NCI-H1436 (cell line): ENCODE measurements at places on chromosomes 4 and X.

DNA sequence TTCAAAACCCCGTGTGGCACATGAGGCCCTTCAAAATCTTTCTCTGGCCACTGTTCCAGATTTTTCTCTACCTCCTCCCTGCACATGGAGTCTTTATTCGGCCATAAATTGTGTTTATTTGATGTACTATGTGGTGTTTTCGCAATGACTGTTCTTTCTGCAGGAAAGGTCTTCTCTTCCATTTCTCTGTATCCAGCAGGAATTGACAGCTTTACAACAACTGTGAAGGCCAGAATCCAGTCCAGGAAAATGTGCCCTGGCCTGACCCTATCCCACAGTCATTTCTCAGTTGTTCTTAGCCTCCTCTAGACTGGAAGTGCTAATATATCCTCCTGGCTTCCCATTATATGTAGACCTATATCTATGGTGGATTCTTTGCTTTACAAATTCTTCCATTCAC, 191.4 kb downstream of the COL25A1 start:
- no peak for DNase-seq

GRCh38 chr4:33470805-33471204, 2750.6 kb downstream of the PCDH7 start:
- no peak for DNase-seq

- no peak for DNase-seq
Observed at GRCh38 chr4:169226565-169226964, 44.2 kb downstream of the SH3RF1 start.

- DNase-seq, result no peak
Observed at GRCh38 chr4:80029364-80029763, 43.7 kb downstream of the ANTXR2 start.

DNA sequence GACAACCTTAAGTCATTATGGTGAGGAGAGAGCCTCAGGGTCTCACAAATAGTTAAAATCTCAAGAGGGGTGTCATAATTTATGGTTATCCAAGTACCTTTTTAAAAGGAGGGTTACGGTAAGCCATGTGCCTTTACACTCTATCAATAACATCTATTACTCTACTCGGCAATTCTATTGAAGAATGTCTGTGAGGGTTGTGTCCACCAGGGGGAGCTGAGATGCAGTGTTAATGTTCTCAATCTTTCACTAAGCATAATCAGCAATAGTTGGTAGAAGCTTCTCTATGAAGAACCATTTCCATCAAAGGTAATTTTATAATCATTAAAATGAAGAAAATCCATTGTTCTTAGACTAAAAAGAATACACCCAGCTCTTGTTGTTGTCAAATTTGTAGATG, 457.4 kb downstream of the CENPC start:
- no peak for DNase-seq

DNA sequence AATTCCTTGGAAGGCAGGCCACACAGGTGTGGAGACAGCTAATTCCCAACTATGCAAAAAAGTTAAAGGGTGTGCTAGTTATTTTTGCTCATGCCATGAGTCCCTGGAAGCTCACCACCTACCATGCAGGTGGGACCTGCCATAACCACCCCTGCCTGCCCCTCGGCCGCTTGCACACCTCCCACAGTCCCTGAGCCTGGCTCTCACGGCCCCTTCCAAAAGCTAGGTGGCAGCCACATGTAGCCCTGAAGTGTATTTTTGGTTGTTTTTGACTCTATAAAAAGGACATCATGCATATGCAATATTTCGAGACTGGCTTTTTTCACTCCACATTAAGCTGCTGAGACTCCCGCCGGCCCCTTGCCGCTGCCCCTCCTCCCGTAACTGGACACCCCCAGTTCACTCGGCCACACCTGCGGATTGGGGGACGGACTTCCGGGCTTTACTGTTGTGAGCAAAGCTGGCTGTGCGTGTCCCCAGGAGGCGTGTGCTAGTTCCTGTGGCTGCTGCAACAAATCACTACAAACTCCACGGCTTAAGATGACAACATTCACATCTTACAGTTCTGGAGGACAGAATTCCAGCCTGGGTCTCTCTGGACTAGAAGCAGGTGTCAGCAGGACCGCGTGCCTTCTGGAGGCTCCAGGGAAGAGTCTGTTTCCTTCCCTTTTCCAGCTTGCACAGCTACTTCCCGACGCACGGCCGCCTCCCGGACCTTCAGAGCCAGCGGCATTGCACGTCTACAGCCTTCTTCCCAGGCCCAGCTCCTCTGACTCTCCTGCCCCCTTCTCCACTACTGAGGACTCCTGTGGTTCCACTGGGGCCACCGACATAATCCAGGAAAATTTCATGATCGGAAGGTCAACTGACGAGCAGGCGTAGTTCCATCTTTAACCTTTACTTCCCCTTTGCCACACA, 24.8 kb downstream of the ZFYVE28 start:
- no peak for DNase-seq

DNA sequence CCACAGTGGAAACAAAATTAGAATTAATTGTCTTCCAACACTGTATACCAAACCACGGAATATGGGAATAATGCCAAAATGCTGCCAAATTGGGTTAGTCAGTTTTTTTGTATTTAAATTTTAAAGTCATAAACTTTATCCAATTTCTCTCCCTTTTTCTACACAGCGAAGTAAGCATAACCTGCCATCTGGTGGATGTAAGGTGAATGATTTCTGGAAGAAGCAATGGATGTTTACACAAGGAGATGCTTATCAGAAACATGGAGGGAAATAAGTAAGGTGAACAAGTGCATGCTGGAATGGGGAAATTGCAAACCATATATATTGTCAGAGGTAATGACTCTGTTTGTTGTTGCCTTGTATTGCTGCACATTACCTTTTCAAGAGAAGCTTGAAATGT, 691.9 kb downstream of the TECRL start:
- no peak for DNase-seq

DNA sequence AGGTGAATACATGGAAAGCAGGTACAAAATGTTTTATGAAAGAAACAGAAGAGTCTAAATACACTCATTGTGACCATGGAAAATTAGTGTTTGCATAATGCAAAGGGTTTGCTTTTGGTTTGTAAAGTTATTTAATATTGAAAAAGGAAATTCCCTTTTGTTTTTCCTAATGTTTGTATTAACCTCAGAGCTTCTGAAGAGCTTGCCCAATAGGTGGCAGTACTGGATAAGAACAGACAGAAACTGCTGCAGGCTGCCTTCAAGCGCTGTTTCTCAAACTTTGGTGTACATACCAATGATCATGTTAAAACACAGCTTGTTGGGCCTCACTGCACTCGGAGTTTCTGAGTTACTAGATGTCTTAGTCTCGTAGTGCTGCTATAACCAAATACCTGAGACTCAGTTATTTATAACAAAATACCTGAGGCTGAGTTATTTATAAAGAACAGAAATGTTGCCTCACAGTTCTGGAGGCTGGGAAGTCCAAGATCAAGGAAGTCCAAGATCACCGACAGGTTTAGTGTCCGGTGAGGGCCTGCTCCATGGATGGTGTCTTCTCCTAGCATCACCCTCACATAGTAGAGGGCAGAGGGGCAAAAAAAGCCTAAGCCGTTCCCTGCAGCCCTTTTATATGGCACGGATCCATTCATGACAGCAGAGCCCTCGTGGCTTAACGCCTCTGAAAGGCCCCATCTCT, 54.2 kb downstream of the SUPT20HL2 start:
- peak; percentile 23 for DNase-seq

- no peak for DNase-seq
Observed at GRCh38 chr4:80420638-80421037, 85.1 kb downstream of the CFAP299 start.

DNA sequence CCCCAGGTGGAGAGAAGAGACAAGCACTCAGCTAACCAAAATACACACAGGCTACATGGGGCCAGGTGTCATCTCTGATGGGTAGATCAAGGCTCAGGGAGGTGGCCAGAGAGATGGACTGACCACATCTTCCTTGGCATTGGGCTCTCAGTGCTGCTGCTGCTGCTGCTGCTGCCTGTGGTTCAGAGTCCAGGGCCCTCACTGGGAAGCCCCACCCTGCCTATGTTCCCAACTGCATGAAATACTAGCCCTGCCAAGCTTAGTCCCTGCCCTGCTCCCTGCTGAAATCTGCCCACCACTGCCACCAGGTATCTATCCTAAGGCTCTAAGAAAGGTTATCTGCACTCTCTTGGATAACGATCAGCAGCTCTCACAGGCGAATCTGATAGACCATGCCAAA, 118.7 kb downstream of the EFHC2 start:
- no peak for DNase-seq

DNA sequence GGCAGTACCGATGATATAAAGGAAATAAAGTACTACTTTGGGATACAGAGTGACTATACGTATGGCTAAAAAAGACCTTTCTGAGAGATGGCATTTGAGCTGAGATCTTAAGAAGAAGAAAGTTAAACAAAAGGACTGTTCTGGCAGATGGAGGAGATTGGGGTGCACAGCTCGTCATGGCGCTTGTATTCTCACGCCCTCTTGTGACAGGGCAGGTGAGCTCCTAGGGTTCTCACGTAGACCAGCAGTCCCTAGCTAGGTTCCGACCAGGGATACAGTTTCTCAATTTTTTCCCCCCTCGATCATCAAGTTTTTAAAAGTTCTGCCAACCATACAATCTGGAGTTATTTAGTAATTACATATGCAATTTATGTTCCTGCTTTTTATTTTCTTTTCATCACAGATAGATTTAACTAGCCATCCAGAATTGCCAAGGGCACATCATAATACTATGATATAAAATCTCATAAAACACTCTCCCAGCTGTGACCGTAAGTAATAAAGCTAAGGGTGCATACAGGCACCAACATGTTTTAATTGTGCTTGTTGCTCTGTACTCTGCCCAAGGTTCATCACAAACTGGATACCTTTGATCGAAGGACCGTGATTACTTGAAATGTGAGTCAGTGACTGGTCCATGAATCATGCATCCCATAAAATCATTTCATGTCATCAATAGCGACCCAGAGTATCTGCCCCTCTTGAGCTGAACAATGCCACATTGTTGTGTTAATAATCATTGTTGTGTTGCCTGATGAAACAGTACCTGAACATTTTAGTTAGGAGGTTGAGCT, 69.4 kb upstream of the ZNF518B start:
- DNase-seq, result no peak

- no peak for DNase-seq
Observed at GRCh38 chr4:133544097-133544496, 395.0 kb downstream of the PCDH10 start.

GRCh38 chr4:4750187-4750586, 109.3 kb upstream of the MSX1 start:
- DNase-seq, result no peak

DNA sequence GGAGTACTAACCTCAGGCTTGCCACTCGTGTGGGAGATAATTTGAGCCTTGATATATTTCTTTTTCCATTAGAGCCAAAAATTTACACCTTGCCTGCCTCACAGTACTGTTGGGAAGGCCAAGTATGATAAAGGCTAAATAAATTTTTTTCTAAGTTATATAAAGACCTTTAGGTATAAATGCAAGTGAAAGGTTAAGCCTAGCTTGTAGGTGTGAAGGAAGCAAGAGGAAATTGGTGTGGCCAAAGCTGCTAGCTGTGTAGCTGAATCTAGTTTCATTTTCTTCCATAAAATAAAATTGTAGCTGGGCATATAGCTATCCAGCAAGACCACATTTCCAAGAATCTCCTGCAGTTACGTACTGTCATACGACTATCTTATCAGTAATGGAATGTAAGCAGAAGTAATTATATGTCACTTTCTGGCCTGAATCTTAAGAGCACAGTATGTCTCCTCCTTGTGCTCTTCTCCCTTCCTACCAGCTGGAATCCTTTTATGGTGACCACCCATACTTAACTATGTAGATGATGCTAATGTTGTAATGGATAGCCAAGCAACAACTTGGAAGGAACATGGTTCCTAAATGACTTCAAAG, 14.3 kb upstream of the GABRE start:
- DNase-seq, result no peak

DNA sequence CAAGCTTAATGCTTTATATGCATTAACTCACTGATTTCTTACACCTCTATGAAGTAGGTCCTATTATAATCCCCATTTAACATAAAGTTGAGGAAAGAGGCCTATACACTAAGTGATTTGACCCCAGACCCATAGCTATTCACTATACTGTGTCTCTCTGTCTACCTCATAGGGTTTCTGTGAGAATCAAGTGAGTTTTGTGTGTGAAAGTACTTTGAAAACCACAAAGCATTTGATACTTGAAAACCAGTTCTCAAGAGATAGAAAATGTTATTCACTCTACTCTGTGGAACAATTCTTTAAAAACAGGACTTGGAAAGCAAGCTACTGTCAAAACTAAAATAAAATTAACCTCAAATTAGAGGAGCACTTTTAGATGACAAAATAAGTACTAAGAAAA, 35.0 kb downstream of the SHROOM3 start:
- no peak for DNase-seq

- peak; percentile 73 for DNase-seq
Observed at GRCh38 chrX:108001218-108001814, 19.1 kb upstream of the TEX13B start.

- DNase-seq, result no peak
Observed at GRCh38 chrX:5829060-5829459, 399.6 kb downstream of the NLGN4X start.

- no peak for DNase-seq
Observed at GRCh38 chr4:100872811-100873210, 355.0 kb upstream of the EMCN start.

- no peak for DNase-seq
Observed at GRCh38 chr4:7032596-7032995, 10.6 kb upstream of the TADA2B start.

- DNase-seq, result no peak
Observed at GRCh38 chr4:169715826-169716225, 41.9 kb downstream of the HPF1 start.

GRCh38 chr4:152050106-152050505, 289.3 kb upstream of the GATB start:
- DNase-seq, result no peak

GRCh38 chr4:185182239-185182638, 21.6 kb downstream of the CFAP97 start:
- no peak for DNase-seq

DNA sequence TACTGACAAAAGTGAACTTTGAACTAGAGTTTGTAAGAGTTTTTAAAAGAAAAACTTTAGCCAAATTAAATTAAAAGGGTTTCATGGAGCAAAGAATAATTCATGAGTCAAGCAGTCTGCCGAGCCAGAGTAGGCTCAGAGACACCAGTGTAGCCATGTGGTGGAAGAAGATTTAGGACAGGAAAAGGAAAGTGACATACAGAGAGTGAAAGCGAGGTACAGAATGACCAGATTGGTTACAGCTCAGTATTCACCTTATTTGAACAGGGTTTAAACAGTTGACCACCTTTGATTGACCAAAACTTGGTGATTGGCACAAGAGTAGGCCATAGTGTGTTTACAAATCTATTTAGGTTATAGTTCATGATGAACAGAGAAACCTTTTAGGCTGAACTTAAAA, 377.8 kb downstream of the KLHL4 start:
- DNase-seq, result no peak

- DNase-seq, result no peak
Observed at GRCh38 chrX:39874202-39874816, 223.4 kb downstream of the BCOR start.

GRCh38 chr4:6989331-6989923, 53.7 kb upstream of the TADA2B start:
- no peak for DNase-seq

DNA sequence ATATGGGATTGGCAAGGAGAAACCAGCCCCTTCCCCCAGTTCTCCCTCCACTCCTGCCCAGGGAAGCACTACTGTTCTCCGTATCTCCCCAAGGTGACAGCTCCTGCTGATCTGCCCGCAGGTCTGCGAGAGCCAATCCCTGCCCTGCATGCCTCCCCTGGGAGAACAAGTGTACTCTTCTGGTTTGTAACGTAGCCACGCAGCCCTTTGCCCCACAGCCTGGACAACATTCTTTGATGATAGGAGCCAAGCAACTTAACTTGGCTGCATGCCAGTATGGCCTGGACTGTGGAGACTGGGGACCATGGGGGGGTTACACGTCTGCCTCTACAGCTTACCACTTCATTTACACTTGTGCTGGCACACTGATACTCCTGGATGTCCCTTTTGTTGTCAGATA, 2.0 kb downstream of the STBD1 start:
- no peak for DNase-seq
